ENCODE measurements at places on chromosomes 1 and 21. TPM values are rescaled to one million over a fixed set of nuclear protein-coding genes. Genes with fewer than 3 reads are reported as not detected.

CALML6 gene
- 2.1 TPM for total RNA-seq

CFHR3 gene
- 0.28 TPM for total RNA-seq

KCNE2 gene
- not detected for total RNA-seq

TRIM67 gene
- total RNA-seq = not detected

BMP8B gene
- total RNA-seq = 2.4 TPM

PLA2G2D gene
- total RNA-seq = not detected

CYB5RL gene
- total RNA-seq = 6.5 TPM

SYT2 gene
- total RNA-seq = not detected

GPR37L1 gene
- 0.33 TPM for total RNA-seq

BNIPL gene
- total RNA-seq = 3.0 TPM

ADORA3 gene
- not detected for total RNA-seq

FBXO2 gene
- total RNA-seq = 40.3 TPM

EFNA3 gene
- total RNA-seq = 8.8 TPM

THBS3 gene
- total RNA-seq = 58.8 TPM

SMIM1 gene
- 13.2 TPM for total RNA-seq

HPDL gene
- 12.7 TPM for total RNA-seq

TAS1R3 gene
- 0.57 TPM for total RNA-seq

DNA sequence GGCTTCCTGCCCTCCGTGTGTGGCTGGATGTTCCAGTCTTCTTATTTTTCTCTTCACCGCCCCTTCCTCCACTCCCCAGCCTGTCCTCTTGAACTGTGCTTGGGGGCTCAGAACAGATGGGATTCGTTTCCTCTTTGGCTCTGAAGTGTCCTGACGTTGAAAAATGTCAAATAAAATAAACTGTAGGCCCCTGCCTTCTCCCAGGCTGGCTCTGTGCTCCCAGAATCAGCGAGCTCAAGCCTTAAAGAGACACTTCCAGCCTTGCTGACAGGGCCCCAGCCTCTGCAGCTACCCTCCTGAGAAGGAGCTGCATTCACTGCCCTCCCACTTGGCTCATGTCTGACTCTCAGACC lies 104.2 kb upstream of the IPO9 start:
- no peak for DNase-seq

GRCh38 chr1:210347112-210347511 lies 18.4 kb downstream of the HHAT start:
- no peak for DNase-seq

DNA sequence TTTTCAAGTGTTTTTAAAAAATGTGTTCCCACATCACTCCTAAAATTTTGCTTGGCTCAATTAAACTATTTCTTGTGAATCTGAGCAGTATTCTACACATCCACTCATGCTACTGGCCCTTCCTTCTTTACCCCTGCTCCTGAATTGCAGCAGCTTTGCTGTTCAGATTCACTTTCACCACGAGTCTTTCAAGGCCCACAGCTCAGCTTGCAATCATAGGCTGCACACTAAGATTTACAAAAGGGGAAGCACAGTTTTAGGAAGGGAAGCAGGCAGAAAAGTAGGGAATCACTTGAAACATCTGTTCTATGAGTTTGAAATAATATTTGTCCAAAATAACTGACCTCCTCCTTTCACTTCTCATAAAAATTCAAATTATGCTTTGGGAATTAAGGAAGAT lies 70.9 kb upstream of the EDEM3 start:
- DNase-seq = no peak

GRCh38 chr1:10867914-10868598 lies 71.6 kb upstream of the CASZ1 start:
- no peak for DNase-seq

DNA sequence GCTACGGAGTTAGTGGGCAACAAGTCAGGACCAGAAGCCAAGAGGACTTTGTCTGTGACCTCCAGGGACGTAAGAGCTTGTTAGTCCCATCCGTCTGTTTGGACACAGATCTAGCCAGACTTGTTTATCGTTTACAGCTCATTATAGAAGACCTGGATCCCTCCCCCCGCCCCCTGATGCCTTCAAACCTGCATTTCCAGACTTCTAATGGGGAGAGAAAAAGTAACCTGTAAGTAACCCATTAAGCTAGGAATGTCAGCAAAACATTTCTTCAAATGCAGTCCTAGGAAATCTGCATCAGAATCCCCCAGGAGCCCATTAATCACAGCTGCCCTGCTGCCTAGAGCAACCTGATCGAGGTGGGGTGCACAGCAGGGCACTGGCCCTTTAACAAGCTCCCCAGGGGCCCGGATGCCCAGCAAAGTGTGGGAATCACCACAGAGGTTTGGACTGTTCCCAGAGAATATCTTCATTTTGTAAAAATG lies 1.4 kb upstream of the MAD2L2 start:
- no peak for DNase-seq

- peak; percentile 39 for DNase-seq
Observed at GRCh38 chr21:41167348-41168342, at the start of gene BACE2. Gene BACE2 (plus strand): TSS chr21:41168160. CDS start chr21:41168264, 104 bp downstream.

DNA sequence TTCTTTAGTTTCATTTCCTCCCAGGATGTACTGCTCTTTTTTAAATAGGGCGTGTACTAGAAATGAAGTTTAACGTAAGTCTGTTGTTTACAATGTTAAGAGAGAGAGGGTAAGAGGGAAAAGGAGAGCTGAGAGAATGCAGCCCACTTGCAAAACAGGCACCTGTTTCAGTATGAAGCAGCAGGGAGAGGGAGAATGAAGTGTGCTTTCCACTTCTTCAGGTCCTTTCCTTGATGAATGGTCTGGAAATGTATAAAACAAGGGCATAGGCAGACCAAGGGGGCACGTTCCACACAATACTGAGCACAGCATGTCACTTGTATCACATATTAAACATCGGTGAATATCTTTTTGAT lies 2.0 kb downstream of the KCNA3 start:
- no peak for DNase-seq

- no peak for DNase-seq
Observed at GRCh38 chr1:177354247-177354646, 183.5 kb downstream of the BRINP2 start.

DNA sequence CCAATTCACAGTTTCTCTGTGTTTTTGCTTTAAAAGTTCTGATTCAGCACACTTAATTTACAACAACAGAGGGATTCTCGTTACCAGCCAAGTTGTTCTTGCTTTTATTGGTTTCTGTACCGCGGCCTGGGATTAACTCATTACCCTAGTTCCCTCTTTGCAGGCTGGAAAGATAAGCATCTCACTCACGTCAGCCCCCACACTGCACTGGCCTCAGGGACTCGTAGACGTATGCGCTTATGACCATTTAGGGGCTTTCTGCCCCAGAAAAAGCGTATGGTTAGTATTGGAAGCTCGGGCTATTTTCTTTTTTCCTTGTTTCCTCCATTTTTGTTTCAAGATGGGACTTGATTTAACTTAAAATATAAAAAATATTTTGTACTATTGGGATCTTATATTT lies 76.0 kb downstream of the POFUT2 start:
- DNase-seq = no peak

- no peak for DNase-seq
Observed at GRCh38 chr21:41152147-41152546, 15.8 kb upstream of the BACE2 start.

GRCh38 chr1:169059421-169059820 lies 47.1 kb upstream of the ATP1B1 start:
- peak; percentile 62 for DNase-seq

DNA sequence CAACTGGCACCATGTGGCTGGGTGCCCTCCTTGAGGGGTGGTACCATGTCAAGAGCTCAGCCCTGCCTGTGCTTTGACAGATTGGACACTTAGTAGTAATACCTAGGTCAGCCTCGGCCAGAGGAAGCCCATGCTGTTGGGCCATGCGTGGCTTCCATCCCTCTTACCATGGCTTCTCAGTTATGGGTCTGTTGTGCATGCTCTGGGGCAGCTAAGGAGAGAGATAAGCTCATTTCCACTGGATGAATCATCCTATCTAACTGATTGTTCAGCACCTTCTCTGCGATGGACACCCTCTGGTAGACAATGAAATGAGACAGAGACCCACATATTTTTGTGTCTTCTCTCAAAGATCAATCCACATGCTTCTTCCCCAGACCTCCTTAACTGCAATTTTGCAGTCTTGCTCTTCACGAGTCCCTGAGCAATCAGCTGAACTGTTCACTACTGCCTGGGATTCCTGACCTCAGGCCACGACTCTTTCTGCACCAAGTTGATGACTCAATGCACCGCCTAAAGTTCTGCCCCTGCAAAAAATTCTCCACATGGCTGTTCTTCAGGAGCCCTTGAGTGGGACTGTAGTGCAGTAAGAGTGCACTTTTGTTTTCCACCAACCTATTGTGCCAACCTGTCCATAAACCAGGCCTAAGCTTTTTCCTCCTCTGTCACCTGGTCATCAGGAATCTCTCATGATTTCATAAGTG lies 6.9 kb upstream of the TRIM62 start:
- no peak for DNase-seq

DNA sequence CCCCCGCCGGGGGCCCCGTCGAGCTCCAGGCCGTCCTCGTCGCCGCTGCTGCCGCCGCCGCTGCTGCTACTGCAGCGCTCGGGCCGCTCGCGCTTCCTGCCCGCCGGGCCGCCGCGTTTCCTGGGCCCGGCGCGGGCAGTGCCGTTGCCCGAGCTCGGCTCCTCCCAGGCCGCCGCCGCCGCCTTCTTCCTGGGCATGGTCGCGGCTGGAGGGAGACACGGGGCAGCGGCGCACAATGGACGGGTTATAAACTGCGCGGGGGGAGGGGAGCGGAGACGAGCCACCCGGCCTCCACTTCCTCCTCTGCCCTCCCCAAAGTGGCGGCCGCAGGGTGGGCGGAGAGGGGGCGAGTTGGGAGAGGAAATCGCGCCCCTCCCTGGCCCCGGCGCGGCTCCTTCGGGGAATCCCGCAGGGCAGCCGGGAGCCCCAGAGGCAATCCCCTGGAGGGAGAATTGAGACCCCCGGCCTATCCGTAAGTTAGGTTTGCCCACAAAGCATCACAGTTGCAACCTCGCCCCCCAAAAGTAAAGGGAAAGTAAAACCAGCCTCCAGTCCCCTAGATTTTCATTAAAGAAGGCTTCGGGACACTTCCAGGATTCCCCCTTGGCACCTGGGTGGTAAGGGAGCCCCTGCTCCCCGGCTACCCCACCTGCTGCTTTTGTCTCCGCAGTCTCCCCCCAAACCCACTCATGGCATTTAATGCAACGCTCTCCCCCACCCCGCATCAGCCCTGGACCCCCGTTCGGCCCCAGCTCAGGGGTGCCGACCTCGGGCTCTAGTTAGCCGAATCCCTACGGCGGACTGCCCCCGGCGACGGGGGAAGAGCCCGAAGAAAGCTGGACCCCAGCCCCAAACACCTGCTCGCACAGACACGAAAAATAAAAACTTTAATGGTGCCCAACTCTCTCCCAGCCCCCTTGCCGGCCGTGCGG lies 893 bp downstream of the RCC2 start:
- peak; percentile 52 for DNase-seq

- no peak for DNase-seq
Observed at GRCh38 chr1:176183618-176184017, 23.5 kb downstream of the COP1 start.

DNA sequence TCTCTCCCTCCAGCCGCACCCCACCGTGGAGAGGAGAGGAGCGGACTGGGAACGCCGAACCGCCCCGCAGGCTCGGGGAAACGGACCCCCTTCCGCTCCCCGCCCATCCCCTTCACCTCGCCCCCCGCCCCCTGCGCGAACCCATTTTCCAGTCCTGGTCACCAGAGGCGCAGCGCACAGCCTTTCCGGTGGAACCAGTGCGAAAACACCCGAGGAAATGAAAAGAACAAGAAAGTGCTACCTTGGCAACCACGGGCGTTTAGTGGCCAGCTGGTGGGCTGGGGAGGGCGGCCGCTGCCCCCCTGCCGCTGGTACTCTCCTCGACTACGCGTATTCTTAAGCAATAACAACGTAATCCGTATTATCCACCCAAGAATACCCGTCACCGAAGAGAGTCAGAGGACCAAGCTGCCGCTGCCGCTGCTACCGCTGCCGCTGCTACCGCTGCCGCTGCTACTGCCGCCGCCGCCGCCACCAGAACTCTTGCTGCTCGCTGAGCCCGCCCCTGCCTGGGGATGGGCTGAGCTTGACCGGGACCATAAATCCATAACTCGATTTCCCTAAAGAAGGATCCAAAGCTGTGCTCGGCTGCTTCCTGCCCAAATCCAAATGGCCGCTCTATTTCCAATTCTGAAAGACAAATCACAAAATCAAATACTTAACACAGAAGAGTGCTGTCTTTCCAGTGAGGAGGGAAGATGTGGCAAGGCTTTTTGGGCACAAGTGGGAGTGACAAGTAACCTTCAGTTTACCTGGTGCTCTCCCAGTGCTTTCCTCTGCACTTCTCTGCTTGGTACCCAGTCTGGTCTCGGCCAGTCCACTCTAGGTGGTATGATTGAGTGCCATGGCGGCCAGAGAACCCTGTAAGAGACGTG lies 125.2 kb upstream of the DPYD start:
- DNase-seq = peak; percentile 48

GRCh38 chr1:227092069-227092468 lies 152.0 kb downstream of the COQ8A start:
- DNase-seq = no peak

DNA sequence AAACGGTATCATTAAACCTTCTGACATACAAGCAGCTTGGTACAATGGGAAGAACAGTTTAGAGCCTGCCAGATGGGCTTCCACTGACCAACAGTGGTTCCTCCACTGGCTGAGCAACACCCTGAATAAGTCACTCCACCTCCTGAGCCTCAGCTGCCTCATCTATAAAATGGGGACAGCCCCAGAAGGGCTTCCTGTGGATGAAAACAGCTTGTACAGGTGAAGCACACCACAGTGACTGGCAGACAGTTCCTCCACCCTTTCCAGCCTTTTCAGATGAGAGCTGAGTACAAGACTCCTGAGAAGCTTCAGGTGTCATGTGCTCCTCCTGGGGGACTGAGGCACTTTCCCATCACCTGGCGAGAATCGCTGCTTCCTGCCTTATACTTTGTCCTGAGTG lies 2.1 kb downstream of the CAPZB start:
- DNase-seq = no peak

- DNase-seq = no peak
Observed at GRCh38 chr1:232597721-232598120, 32.2 kb downstream of the SIPA1L2 start.

DNA sequence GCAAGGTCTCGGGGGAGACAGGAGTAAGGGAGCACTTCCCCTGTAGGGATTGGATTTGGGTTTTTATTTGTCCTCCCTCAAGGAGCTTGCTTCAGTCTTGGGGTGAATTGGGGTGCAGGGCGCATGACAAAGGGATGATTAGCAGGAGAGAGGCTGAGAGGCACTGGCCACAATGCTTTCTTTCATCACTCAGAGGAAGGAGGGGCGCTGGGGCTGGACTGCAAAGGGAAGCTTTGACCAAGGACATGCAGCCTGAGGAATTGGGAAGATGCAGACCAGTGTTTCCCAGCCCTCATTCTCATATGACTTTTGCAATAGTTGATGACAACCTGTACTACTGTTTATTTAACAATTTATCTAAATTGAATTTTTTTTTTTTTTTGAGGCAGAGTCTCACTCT lies 34.1 kb upstream of the PDPN start:
- DNase-seq = no peak

GRCh38 chr1:110188035-110188618 lies 22.0 kb upstream of the KCNC4 start:
- DNase-seq = peak; percentile 46

- DNase-seq = no peak
Observed at GRCh38 chr1:87866416-87866815, 537.7 kb downstream of the LMO4 start.
